ENCODE measurements at places on chromosomes 3 and 15.

GRCh38 chr15:39304201-39304841 is 276.6 kb upstream of the THBS1 start:
- no peak for DNase-seq

DNA sequence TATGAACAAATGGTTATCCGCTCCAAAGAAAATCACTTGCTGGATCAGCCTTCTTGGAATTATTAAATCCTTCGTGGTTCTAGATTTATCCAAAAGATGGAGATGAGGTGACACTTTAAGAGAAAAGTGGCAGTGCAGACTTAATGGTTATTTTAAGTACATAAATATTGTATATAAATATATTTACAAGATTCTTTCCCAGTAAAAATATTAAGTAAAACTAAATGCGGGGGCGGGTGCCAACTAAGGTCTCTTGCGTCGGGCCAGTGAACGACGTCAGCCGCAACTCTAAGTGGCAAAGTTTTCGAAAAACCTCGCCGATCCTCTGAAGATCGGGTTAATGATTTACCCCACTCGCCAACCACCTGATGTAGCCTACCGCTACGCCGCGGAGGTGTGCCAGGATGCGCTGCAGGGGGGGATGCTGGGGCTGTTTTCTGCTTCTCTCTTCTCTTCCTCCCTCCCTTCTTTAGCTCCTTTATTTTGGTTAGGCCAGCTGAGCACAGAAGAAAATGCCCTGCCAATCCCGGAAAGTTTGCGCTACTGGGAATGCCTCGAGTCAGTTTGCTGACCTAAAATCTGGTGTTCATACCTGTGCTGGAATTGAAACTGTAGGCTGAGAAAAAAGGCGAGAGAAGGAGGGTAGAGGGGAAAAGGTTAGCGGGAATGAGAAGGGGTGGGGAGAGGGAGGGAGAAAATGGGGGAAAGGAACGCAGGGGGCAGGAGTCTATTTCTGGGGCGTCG is 7.6 kb upstream of the FOXB1 start:
- no peak for DNase-seq

DNA sequence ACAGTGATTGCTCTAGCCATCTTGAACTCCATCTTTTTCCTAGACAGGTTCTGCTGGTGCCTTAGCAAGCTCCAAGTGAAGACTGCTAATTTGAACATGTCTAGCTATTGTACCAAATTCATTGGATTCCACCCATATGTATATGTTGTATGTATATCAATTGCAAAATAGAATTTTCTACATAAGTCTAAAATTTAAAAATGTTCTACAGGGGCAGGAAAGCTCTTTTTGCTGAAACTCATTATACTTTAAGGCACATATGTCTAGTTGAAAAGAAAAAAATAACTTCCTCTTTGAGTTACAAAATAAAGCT is 845.3 kb downstream of the MCTP2 start:
- DNase-seq = no peak

DNA sequence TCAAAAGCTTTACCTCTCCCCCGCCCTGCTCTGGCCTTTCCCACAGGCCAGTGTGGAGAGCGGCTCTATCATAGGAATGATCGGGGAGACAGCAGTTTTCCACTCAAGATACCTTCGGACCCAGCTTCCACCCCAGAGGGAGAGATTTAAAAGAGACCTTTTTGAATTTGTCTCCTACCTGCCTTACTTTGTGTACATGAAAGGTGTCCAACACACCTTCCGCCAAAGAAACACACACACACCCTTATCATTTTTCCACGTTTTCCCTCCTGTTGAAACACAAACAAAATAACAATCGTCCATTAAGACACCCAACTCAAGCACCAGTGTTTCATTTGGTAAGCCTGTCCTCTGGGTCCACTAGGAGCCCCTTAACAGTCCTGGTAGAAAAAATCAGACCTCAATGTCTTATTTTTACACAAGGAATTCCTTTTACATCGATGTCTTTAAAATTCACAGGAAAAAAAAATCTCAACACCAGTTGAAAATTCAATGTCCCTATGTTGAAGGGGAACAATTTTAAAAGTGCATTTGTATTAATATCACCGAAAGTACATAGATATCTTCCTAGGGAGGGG is 4.0 kb downstream of the HES1 start:
- DNase-seq = no peak

DNA sequence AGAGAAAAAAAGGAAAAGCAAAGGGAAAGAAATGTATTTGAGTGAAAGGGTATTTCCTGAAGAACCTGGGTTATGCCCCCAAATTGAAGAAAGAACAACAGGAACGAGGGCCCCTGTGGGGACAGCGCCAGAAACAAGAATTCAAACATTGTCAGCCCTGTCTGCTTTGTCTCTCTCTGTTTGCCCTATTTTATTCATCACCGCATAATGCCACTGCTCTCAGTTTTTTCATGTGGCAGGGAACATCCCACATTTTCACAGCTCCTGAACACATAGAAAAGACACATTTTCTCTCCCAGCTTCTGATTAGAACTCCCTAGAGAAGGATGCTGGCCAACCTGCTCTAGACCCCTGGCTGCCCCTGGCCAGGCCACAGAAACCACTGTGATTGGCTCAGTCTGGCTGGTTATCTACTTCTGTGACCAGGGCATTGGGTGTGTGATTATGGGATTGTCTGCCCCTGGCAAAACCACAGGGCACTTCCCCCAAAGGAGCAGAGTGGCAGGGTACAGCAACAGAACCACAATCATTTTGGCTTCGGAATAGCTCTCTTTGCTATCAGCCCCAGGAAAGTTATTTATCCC is 31.3 kb upstream of the CCDC54 start:
- no peak for DNase-seq

- no peak for DNase-seq
These were observed 995.9 kb upstream of the CFAP20DC start for GRCh38 chr3:60045686-60046085.

GRCh38 chr3:37979541-37980461 is 10.8 kb upstream of the VILL start:
- no peak for DNase-seq

DNA sequence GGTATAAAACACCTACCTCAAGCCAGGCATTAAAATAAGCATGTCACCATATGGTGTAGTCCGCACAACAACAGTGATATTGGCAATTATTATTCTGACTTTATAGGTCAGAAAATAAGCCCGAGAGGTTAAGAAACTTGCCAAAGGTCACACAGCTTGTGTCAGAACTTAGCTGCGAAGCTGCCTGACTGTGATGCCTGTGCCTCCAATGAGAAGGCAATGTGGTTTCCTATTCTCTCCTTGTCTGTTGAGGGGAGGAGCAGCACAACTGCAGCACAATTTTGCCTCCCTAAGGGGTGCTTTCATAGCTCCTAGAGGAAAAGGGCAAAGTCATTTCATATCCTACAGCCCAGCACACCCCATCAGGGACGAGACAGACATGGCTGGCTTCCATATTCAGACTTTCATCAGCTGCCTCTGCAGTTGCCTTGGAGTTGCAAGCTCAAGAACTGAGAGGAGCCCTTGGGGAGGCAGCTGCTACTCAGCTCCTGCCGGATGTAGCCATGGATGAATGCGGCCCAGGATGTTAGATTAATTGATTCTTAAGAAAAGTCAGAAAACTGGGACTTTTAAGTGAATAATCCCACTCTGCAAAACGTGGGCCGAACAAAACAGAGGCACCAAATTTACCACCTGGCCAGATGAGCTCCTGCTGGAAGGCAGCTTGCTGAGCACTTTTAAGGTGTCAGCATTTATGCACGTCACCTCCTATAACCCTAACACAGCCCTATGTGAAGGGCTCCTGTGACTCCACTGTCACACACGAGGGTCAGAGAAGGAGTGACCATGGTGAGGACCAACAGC is 38.5 kb downstream of the MYO5C start:
- no peak for DNase-seq

DNA sequence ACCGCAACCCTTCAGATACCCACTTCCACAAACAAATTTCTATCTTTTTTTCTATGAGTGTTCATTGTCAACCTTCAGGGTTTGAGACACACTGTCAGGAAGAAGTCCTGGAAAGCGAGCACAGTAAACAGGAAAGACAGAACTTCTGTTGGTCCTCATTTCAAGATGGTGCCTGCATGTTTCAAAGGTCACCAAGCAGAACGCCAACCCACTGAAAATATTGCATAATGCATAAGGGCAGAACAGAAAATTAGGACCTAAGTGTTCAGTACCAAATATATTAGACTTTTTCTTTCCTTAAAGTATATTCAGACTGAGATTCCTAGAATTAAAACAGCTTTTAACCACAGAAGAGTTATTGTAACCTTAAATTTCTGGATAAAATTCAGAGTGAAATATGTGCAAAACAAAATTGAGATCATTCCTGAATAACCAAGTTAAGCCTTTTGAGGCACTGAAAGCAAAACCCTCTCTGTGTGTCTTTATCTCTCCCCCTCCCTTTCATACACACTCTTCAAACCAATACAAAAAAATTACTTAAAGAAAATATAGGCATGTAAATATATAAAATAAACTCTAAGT is 387.8 kb upstream of the THBS1 start:
- no peak for DNase-seq

DNA sequence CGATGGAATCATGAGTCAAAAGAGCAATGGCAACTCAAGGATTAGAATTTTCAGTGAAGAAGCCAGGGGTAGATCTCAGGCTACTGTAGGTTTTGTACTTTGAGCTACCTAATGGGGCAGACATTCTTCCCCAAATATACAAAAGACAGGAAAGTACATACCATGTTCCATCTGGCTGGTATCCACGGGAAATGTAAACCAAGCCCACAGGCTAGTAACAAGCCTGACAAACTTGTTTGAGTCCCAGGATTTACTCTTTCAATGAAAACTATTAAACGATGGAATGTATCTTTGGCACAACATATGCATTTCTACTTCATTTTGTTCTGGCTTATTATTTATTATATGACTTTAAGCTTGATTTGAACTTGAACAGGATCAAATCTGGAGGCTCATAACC is 44.2 kb upstream of the GOLIM4 start:
- DNase-seq = no peak

Measured in stimulated activated CD4-positive, alpha-beta T cell treated with anti-CD3 and anti-CD28 coated beads, Interleukin-15, amount 100 ng/mL, for 1 hour (primary cell).